ENCODE measurements at places on chromosomes 3 and 15.

DNA sequence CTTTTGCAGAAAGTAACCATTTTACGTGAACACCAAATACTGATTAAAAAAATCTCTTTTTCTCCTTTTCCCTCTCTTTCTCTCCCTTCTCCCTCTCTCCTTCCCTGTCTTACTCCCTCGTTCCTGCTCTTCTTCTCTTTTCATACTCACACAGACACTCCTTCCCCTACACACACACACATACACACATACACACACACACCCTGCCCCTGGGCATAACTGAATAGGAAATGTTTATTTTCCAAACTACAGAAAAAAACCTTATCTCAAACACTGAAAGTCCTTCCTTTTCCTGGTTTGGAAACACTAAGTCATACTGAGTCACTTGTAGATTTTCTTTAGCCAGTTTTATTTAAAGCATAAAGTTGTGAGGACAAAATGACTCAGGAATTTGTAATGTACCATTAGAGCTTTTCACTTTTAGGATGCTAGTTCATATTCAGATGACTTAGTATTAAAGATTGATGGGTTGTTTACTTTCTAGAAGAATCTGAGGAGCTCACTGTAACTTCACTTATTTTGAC lies 62.4 kb downstream of the MBNL1 start:
- no peak for DNase-seq

DNA sequence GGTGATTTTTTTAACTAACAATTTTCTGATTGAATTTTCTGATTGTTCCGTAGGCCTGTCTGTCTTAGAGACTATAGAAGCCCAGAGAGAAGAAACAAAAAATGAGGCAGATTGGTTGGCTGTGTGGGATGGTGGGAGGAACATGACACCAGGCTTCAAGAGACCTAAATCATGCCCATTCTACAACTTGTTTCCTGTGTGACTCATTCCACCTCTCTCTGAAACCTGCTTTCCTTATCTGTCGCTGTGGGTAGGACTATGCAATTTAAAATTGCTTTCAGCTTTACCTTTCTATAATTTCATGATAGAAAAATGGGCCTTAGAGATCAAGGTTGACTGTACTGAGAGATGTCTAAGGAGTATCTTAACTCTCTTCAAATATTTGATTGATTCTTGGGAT lies 44.5 kb downstream of the OXNAD1 start:
- DNase-seq: peak; percentile 54

- DNase-seq: no peak
Observed at GRCh38 chr3:157531301-157531660, 28.1 kb upstream of the VEPH1 start.

DNA sequence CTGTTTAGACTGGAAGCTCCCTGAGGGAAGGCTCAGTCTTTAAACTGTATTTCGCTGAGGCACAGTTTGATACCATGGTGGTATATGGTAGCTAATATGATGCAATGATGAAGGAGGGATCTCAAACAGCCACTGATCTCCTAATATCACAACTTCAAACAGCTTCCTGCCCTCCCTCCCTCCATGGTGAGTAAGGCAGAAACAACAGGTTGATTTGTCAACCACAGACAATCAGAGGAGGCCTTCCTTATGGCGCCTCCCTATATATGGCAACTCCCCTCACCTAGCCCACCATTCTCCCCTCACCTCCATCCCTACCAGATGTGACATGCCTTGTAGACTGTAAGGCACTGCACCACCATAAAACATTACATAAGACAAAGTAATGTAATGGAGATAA lies 316.5 kb upstream of the ICE2 start:
- no peak for DNase-seq

DNA sequence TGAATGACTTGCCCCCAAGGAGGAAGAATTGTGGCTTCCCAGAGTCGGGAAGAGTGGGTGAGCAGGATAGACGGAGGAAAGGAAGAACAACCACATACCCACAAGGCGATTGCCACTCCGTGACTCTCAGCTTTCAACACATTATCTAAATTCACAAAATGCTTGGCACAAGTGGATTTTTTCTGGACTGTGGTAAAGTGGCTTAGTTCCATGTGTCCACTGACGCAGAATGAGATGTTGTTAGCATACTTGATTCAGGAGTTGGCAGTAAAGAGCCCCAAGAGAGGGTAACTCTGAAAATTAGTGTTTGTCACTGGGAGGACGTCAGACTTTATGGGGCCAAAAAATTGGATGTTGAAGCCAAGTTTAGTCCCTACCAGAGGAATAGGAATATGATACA lies 198.8 kb upstream of the CTNNB1 start:
- DNase-seq: no peak

DNA sequence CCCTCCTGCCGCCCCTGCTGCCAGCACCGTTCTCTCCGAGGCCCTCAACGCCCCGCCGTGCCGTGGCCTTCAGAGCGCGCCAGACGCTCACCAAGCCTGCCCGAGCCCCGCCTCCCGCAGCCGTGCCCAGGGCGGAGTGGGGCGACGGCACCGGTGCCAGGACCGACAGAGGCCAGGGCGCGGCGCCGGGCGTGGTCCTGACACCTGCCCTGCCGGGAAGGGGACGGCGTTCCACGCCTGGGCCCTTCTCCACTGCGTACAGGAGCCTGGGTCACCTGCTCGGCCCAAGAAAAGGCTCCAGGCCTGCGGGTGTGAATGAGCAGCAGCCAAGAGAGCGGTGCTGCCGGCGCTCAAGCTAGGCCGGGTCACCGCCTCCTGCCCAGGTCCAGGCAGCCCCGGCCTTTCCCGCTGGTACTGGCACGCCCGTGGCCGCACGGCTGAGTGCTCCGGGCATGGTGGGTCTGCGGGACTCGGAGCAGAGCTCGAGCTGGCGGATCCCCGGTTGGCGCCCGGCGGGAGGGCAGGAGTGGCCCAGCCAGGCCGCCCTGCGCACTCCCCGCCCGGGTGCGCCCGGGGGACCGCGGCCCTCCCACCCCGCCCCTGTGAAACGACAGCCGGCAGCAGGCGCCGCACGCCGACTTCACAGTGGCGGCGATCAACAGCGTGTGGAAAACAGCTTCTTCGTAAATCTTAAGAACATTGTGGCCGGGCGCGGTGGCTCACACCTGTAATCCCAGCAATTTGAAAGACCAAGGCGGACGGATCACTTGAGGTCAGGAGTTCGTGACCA lies 4.2 kb downstream of the OCA2 start:
- DNase-seq: peak; percentile 54

GRCh38 chr3:184234224-184234623 lies 4.8 kb downstream of the VWA5B2 start:
- no peak for DNase-seq

DNA sequence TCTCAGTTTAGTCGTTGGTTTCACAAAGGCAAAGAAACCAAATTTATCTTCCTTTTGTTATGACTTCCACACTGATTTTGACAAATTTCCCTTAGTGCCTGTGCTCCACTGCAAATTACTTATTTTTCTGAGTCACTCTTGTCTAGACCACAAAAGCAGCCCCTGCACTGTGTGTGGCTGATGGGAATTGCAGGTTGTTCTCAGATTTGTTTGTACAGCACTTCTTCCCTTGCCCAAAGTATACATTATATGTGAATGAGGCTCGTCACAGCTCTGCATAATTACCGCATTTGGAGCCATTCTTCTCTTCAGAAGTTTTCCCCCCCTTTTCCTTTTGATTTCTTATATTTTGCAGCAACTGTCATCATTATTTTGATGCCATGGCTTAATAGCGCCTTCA lies 354.2 kb upstream of the IL12A start:
- no peak for DNase-seq

DNA sequence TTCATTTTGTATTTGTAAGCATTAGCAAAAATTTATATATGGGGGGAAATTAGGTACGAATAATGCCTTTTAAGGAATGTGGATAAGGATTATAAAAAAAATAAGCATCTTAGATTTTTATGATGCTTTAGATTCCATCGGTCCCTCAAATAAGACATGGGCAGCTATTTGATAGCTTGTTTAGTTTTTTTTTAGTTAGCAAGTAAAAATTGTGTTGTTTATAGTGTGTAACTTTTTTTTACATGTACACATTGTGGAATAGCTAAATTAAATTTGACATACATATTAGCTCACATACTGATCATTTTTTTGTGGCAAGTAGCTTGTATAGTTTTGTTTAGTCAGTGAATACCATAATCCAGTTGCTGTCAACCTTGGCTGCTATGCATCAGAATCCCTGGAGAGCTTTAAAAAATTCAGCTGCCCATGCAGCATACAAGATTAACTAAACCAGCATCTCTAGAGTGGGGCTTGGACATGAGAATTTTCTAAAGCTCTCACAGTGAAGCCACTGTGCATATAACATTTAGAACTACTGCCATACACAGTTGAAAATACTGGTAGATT lies 53.9 kb downstream of the TMOD3 start:
- DNase-seq: no peak

DNA sequence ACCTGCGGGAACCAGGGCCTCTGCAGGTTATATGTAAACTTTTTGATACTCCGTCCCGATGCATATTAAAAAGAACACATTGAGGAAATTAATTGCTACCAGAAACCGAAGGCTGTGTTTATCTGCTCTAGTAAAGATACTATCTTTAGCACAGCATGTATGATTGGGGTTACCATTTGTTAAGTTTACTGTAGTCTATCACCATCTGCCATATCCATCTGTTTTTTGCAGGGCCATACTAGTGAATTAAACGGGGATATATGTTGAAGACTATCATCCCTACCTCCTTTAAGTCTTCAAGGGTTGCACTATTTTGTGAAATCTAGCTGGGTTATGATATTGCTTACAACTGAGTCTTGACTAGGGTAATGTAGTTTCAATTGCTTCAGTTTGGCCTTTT lies 597.0 kb downstream of the SQOR start:
- no peak for DNase-seq

- DNase-seq: no peak
Observed at GRCh38 chr3:142724682-142725356, 985 bp downstream of the TRPC1 start.

- peak; percentile 96 for DNase-seq
Observed at GRCh38 chr3:46078712-46079400, 51.6 kb upstream of the XCR1 start.

- DNase-seq: no peak
Observed at GRCh38 chr3:7285505-7285904, 424.6 kb downstream of the GRM7 start.

DNA sequence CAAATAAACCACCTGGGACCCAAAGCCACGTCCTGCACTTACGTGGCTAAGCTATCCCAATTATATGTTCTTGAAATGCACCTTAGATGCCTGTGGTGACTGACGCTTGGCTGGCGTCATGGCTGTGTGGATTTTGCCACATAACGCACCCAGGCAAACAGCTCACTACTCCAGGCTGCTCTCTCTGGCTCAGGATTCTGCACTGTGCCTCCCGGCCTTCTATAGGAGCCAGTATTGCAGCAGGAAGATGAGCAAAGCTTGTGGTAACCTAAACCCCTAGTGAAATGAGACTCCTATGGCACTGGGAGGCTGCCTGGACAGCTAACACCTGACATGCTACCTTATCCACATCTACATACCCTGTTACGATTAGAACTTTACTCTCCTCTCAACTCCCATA lies 179.3 kb downstream of the THRB start:
- DNase-seq: no peak

GRCh38 chr3:38583688-38584087 lies 65.8 kb downstream of the SCN5A start:
- DNase-seq: no peak

DNA sequence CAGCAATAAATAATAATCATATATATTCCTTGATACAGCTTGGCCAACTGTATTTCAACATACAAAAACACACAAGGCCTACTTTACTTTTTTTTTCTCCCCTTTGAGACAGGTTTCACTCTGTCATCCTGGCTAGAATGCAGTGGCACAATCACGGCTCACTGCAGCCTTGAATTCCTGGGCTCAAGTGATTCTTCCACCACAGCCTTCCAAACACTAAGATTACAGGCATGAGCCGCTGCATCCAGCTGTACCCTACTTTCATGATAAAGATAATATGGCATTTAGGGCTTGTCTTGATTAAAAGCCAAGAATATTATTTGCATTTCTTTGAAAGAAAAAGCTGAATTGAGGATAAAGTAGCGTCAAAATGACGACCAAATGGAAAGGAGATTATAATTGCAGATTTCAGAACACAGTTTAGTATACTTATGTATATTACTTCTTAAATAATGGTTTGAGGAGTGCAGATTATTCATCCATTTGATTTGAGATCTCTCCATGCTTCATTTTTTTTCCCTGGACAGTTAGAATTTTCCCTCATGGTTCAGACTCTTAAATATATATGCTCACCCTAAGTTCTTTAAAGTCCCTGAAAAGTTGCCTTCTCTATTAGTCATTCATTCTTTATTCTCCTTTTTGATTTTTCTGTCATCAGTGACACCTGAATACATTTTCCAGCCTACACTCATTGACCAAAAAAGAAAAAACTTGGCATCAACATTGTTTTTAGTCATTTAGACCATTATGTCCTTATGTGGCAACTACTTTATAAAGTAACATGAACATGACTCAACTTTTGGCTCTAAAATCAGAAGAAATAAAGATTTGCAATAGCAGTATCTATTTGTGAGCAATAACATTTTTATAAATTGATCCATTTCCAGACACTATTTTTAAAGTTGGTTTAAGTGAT lies 48.5 kb upstream of the MLF1 start:
- DNase-seq: no peak

DNA sequence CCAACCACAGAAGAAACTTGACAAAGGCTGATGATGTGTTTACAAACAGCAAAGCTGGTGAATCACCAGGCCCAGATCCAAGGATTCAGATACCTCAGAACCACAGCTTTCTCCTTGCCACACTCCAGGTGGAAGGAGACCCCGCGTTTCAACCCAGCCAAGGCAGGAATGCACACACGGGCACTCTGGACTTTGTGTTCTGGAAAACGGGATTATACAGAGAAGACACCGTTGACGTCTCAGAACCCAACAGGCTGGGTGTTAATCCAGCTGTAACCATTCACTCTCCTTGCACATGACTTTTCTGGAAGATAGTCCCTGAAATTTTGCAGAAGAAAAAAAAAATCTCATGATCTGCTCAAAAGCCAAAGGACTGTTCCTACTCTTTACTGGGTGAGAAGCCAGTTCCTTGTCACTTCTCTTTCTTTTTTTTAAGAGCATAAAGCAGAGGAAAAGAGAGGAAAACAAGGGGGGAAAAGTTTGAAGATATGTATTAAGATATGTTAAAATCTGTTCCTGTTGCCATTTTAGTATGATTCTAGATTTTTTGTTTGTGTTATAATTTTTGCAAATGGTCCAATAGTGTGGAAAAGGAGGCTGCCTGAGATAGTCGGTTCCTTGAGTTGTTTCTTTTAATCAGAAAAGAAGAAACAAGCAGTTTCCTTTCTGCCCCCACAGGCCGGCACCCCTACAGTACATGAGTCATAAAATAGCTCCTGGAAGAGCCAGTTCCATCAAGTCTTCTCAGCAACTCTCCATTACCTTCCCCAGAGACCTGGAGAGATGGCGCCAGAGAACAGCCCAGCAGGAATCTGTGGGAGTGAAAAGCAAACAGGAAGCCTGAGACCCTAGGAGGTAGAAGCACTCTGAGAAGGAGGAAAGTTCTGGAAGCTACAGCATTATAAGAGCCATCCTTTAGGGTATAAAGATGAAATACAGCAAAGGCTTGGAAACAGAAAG lies 73.1 kb downstream of the RORA start:
- DNase-seq: no peak

DNA sequence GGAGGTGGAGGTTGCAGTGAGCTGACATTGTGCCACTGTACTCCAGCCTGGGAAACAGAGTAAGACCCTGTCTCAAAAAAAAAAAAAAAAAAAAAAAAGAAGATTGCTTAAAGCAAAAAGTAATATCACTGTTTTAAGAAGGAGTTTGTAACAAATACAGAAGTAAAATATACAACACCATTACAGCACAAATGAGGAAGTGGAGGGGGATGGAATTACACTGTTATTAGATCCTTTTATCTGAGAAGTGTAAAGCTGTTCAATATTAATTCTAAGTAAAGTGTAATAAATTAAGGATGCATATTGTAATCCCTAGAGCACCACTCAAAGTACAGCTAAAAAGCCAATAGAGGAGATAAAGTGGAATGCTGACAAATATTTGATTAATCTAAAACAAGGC lies 47.0 kb upstream of the SNRPA1 start:
- no peak for DNase-seq
